ENCODE measurements at places on chromosomes 4 and X.

DNA sequence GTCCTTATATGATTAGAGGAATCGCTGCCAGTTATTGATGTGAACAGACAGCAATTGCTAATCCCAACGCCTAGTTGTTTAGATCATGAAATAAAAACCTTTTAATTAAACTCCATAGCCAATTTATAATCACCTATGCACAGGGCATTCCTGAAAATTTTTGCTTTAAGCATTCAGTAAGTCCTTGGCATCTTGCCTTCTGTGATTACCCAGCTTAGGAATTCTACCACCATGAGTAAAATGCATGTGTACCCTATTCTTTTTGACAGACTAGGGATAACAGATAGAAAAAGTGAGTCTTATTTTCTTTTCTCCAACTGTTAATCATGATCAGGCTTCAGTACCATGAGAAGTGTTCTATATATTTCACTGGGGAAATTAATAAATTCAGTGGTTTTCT is 995.3 kb upstream of the GRIA3 start:
- DNase-seq, result peak; percentile 2

GRCh38 chr4:1851160-1851559 is 4.8 kb downstream of the LETM1 start:
- no peak for DNase-seq

- DNase-seq, result peak; percentile 54
These were observed 82.3 kb downstream of the SPRY1 start for GRCh38 chr4:123478859-123479345.

GRCh38 chrX:10457092-10457491 is 163.3 kb downstream of the MID1 start:
- peak; percentile 51 for DNase-seq

DNA sequence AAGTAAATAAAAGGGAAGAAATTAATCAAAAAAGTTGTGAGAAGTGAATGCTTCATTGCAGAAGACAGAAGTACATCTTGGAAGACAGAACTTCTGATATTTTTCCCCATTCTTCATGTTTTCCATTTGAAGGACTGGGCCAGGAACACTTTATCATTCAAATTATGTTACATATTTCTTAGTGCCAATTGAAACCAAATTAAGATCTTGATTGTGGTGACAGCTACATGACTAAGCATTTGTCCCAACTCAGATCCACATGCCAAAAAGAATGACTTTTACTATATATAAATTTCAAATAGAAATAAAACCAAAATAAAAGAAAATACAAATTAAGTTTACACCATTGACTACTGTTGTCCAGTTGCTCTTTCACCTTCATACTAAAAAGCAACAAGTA is 14.0 kb upstream of the FGF5 start:
- no peak for DNase-seq

DNA sequence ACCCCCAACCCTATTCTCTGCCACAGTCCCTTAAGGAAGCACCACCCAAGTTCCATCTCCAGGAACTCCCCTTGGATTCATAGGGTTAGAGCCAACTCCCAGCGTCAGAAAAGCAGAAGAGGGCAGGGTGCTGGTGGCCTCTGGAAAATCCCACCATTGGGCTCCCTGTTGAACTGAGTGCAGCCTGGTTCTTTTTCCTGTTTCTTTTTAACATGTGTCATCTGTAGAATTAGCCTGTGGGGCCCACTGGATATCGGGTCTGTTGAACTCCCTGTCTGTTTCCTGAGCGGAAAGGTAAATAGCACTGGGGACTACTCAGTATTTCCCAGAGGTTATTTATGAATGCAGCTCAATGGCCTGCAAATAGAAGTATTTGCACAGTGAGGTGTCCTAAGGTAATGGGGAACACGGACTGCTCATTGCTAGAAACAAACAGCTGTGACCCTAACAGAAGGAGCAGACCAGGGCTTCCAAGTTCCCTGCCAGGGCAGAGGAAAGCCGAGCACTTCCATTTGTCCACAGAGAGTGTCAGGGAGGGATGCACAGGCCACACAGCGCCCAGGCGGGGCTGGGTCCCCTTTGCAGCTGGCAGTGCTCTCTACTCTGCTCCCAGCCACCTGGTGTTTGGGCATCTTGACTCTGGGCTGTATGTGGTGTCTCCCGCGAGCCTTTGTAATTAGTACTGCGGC is 102.6 kb downstream of the FHDC1 start:
- no peak for DNase-seq

GRCh38 chrX:103376118-103376978 is at the start of gene BEX3:
TSS of gene BEX3 (plus strand) at chrX:103376538. CDS start at chrX:103377522, 984 bp downstream.
- DNase-seq, result peak; percentile 41

DNA sequence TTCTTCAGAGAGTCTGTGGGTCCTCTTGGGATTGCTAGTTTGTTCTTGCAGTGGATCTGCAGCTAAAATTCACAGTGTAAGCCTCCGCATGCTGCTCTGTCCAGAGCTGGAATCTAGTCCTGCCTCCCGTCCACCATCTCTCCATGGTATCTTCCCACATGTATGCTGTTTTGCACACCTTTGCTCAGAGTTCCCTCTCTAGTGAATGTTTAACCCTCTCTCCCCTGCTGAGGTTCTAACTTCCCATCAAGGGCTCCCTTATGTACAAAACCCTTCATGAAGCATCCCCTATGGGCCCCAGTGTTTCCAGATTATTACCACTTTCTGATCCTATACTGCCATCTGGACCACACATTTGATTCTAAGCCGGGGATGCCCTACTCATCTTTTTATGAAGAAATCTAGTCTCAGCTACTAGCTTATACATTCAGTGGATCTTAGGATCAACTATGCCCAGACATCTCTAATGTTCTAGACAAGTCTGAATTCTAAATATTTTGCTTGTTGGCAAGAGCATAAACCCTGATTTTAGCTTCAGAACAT is 157.3 kb downstream of the CPEB2 start:
- no peak for DNase-seq

- DNase-seq, result no peak
These were observed 11.3 kb downstream of the APBB2 start for GRCh38 chr4:41202820-41203568.

GRCh38 chr4:139129206-139129605 is 47.8 kb downstream of the ELF2 start:
- DNase-seq, result no peak

DNA sequence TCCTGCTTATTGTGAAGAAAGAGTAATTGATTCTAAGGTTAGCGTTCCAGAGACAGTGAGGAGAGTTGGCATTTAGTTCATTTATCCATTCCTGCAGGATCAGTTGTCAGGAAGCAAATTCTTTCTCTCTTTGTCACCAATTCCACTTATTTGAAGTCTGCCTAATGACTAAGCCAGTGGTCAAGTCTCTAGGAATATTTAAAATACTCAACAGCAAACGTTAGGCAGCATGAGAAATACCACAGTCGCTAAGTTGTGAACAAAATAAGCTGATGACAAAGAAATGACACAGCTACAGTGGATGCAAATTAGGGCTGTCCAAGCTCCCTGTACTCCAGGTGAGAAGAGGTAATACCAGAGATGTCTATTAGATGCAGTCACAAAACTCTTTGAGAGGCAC is 6.6 kb upstream of the MAGEB17 start:
- DNase-seq, result peak; percentile 93

- no peak for DNase-seq
These were observed 1972.6 kb downstream of the ARAP2 start for GRCh38 chr4:34271479-34272355.

DNA sequence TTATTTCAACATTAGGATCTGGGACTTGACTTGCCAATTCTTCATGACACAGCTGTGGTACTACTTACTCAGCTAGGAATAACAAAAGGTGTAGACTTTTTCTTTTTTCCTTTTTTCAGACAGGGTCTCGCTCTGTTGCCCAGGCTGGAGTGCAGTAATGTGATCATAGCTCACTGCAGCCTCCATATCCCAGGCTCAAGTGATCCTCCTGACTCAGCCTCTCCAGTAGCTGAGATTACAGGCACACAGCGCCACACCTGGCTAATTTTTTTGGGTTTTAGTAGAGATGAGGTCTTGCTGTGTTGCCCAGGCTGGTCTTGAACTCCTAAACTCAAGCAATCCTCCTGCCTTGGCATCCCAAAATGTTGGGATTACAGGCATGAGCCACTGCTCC is 16.3 kb downstream of the NOA1 start:
- no peak for DNase-seq

- no peak for DNase-seq
These were observed 115.6 kb downstream of the GPR143 start for GRCh38 chrX:9650091-9650490.

GRCh38 chrX:54810532-54810931 is 3.0 kb downstream of the MAGED2 start:
- DNase-seq, result no peak

GRCh38 chrX:143165778-143166177 is 140.1 kb downstream of the SPANXN4 start:
- DNase-seq, result no peak

DNA sequence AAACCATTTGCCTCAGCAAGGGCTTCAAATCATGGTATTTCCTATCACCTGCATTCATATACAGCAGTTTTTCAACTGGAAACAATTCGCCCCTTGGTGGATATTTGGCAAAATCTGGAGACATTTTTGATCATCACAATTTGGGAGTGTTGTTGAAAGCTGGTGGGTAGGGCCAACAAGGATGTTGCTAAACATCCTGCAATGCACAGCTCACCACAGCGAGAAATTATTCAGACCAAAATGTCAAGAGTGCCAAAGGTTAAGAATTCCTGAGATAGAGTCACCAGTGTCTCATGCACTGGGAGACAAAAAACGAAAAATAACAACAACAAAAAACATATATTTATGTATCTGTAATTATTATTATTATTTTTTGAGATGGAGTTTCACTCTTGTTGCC is 435.2 kb upstream of the CTSO start:
- DNase-seq, result peak; percentile 43

GRCh38 chr4:123352240-123352945 is 44.2 kb upstream of the SPRY1 start:
- DNase-seq, result peak; percentile 54

- no peak for DNase-seq
These were observed 185.1 kb downstream of the NPNT start for GRCh38 chr4:106080376-106080775.

DNA sequence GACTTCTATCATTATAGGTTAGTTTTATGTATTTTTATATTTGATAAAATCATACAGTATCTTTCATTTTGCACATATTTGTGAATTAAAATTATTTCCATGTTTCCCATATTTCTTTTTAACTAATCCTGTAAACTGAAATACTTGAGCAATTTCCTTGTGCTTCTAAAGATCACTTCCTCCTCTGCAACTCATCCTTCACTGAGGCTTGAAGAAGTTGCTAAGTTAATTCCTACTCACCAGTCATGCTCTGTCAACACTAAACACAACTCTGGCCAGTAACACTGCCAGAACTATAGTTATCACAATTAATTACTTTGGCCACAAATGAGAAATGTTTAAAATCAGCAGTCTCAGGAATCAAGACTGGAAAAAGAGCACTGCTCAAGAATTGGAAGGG is 6.7 kb downstream of the SPATA4 start:
- no peak for DNase-seq

- DNase-seq, result peak; percentile 60
These were observed 558.3 kb upstream of the GRIA3 start for GRCh38 chrX:122625821-122626220.

- no peak for DNase-seq
These were observed 154.9 kb upstream of the TECRL start for GRCh38 chr4:64564126-64564525.

- DNase-seq, result no peak
These were observed 507.2 kb downstream of the GRXCR1 start for GRCh38 chr4:43399726-43400125.

DNA sequence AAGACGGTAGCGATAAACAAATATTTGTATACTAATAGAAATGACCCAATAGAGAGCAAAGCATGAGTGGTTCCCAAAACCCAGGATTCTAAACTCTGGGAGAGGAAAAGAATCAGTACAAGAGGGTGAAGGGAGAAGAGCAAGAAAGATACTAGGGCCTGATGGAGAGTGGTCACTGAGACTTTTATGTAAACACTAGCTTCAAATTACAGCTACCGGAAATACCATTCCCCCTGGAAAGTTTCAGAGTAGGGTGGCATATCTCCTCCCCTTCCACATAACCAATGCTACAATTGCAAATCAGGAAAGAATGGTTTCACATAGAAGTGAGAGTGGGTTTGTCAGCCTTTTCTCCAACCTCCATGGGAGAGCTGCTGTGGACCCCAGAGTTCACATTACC is 77.1 kb downstream of the EIF4E start:
- DNase-seq, result no peak

- DNase-seq, result peak; percentile 67
These were observed 102.9 kb downstream of the TSPAN7 start for GRCh38 chrX:38664285-38664684.

- no peak for DNase-seq
These were observed 136.9 kb upstream of the PDE5A start for GRCh38 chr4:119765469-119765868.

- no peak for DNase-seq
These were observed 264.6 kb downstream of the SNCA start for GRCh38 chr4:89572224-89572858.

GRCh38 chrX:96752781-96753180 is 68.1 kb downstream of the DIAPH2 start:
- no peak for DNase-seq

GRCh38 chrX:19627533-19627932 is 112.2 kb upstream of the MAP3K15 start:
- DNase-seq, result no peak

DNA sequence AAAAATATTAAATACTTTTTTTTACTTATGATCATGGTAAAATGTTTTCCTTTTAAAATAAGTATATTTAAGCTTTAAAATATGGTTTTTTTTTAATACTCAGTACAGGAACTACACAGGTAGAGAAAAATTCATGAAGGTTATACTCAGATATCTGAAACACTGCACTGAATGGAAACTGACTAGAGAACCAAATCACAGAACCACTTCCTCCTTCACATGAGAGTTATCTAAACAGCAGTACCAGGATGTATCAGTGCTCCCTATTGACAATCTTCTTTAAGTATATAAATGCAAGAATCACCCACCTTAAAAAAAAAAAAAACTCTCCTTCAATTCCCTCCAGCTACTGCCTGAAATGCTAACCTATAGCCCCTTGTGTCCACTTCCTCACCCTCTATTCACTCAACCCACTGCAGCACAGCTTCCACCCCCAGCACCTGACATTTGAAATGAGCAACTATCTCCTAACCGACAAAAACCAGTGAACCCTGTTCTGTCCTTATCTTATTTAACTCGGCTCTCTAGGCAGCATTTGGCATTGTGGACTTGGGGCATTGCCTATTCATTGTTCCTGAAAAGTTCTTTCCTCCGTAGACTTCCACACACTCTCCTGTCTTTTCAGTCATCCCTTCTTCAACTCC is 9.1 kb downstream of the SLC7A3 start:
- DNase-seq, result no peak

GRCh38 chr4:98577956-98578355 is 80.5 kb downstream of the TSPAN5 start:
- DNase-seq, result no peak
